ENCODE measurements at places on chromosomes 6 and 20.

- DNase-seq = peak; percentile 98
Measured at GRCh38 chr6:119349361-119350201, at the start of gene MAN1A1. Gene MAN1A1 (minus strand): TSS chr6:119349761. CDS start chr6:119349065, 696 bp downstream.

- DNase-seq = no peak
Measured at GRCh38 chr6:45044510-45045252, 283.4 kb upstream of the RUNX2 start.

GRCh38 chr6:26094036-26094435 is 6.8 kb downstream of the HFE start:
- no peak for DNase-seq

- no peak for DNase-seq
Measured at GRCh38 chr20:46568570-46569129, 18.2 kb upstream of the OCSTAMP start.

DNA sequence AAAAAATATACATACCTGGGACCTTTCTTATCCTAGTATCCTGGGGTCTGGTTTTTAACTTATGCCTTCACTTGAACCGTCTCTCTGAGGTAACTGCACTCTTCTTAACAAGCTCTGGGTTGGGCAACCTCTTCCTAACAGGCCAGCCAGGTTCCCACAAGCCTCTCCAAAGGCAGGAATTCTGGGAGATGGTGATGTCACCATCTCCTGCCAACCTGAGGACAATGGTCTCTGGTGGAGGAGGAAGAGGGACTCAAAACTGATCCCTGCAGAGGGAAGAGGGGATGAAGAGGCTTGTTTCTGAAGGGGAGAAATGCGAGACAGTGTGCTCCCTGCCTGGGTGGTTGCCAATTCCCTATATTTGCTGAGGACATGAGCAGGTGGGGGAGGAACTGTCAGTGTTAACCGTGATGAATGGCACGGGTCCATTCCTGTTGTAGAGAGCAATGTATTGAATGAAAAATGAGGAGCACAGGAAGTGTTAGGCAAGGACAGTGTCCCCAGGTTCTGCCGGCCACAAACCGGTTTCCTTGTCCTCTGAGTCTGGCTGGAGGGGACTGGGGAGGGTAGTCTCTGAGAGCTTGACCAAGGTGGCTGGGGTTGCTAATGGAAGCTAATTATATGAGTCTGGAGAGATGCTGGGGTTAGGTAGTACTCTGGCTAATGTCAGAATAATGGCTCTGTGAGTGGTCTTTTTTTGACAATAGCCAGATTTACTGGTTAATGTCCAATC is 95.5 kb downstream of the KCNB1 start:
- DNase-seq = no peak

DNA sequence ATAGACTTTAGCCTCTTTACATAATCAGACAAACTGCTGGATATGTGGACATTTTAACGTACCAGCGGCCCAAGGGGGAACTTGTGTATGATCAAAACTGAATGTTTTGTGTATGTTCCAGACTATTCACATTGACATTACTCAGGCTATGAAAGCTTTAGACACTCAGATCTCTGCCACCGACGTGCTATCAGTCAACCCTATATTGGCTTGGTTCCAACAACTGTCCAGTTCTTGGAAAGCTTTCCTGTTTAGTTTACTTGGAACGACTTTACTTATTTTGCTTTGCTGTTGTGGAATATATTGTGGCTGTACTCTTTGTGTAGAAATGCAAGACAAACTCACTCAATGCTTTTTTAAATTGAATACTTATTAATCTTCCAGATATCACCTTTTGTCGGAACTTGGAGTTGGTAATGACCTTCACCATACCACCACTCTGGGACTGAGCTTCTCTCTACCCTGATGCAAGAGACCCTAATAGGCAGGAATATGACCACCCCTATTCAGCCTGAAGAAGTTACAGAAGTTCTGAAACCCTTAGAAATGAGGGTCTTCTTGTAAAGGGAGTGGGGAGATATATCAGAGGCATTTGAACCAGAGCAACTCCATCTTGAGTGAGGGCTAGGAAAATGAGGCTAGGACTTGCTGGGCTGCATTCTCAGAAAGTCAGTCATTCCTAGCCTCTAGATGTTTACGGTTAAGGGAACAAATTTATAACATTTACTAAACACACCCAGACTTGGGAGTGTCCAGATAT is 49.0 kb upstream of the PAX1 start:
- DNase-seq = no peak

DNA sequence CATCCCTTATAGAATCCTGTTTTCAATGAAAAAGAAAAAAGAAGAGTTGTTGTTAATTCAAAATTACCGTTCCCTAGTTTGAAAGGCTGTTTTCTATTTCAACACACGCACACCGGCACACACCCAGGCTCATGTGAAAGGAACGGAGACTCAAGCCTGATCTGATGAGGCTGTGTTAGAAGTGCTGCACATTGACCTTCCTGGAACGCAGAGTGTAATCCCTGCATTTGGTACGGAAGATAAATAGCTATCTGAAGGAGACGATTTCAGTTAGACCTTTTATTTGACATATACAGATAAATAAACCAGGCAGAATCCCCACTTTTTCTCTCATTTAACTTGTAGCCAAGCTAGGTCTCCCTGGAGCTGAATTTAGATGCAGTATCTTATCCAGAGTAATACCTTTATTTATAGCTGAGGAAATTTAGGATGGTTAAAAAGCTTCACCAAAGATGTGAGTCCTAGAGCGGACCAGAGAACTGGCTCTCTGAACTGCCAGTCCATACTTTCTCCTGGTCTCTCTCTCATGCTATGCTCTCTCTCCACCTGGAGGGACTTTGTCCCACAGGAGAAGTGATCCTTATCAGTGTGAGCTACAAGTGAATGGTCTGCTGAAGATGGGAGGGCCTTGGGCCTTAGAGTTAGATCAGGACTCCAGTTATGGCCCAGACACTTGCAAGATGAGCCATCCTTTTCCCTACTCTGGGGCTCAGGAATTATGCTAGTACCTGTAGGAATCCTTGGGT is 30.6 kb downstream of the MAP3K4 start:
- DNase-seq = no peak

DNA sequence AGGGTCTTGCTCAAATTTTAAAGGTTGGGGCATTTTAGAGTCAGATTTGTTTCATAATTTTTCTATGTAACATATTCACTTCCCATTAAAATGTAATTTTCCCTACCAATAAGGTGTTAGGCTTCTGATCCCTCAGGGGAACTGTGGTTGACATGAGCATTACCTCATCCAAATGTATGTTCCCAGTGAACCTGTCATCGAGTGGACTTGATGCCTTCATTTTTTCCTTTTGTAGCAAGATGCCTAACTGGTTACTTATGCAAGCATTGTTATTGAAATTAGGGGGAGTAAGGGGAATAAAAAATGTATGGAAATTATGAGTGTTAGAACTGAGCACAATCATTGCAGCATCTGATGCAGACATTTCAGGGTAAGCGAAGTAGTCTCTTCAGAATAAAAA is 360.5 kb downstream of the BCKDHB start:
- no peak for DNase-seq

DNA sequence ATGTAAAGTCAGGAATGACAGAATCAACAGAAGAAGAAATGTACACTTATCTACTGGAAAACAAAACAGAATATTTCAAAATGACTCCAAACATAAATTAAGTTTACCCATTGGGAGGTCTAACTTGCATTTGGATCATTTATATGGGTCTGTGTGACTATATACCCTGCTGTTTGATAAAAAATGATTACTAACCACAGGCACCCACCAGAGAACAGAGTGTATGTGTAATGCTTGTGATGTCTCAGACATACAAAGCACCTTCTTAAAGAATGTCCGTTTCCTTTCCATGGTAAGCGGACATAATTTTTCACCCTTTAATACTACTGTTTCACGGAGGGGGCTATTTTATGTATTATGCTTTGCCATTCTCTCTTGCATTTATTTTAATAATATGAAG is 19.2 kb downstream of the SIM1 start:
- DNase-seq = no peak

DNA sequence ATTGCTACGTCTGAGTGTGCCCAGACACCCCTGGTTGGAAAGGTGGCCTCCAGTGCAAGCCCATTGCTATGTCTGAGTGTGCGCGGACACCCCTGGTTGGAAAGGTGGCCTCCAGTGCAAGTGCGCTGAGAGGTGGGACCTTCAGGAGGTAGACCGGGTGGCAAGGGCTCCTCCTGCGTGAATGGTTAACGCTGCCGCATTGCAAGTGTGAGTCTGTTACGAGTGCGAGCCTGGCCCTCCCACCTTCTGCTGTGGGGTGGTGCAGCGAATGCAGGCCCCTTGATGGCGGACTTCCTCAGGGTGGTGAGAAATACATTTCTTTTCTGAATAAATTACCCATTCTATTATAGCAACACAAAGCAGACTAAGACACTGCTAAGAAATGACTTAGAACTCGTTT is 208.8 kb downstream of the DLL1 start:
- DNase-seq = no peak

- DNase-seq = no peak
Measured at GRCh38 chr6:46526607-46527006, 35.4 kb upstream of the RCAN2 start.

DNA sequence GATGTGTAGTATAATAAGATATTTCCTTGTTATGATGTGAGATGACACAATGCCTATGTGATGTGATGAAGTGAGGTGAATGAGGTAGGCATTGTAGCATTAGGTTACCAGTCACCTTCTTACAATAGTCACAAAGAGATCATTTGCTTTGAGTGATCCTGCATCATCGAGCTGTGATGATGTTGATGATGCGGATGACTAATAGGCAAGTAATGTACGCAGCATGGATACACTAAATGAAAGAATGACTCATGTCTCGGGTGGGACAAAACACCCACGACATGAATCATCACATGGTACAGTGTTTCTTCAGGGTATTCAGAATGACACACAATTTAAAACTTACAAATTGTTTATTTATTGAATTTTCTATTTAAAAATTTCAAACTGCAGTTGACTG is 806.3 kb upstream of the GJE1 start:
- peak; percentile 7 for DNase-seq

DNA sequence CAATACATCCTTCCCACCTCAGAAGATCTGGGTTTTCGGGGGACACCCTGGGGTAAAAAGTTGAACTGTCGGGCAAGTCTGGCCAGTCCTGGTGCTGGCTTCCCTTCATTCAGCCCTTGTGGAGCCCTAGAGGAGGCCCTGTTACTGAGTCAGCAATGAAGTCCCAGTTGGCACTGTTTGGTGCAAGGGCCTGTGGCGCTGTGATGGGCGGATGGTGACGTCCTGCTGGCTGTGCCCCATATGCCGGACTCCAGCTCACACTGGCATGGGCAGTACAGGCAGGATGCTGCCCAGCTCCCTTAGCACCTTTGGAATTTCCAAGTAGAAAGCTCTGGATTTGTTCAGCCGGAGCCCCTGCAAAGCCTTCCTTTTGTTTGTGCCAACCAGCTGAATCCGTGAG is 186.2 kb upstream of the PMEPA1 start:
- no peak for DNase-seq

- DNase-seq = no peak
Measured at GRCh38 chr20:37944456-37944981, 41.6 kb downstream of the VSTM2L start.

GRCh38 chr6:147434516-147434915 is 74.0 kb upstream of the SAMD5 start:
- no peak for DNase-seq

DNA sequence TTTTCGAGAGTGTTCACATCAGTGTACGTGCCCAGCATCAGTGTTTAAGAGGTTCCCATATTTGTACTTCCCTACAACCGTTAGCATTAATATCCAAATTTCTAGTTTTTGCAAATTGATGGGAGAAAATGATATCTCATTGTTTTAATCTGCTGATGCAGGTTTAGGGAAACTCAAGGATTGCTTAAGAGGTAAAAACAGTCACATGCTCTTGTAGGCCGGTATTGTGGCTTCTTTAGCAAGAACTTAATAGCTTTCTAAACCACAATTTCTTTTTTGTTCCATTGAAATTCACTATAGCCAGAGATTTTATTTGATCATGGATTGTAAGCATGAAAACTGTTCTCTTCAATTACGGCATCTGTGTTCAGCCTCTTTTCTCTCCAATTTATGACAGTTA is 29.5 kb downstream of the BEND6 start:
- DNase-seq = no peak

DNA sequence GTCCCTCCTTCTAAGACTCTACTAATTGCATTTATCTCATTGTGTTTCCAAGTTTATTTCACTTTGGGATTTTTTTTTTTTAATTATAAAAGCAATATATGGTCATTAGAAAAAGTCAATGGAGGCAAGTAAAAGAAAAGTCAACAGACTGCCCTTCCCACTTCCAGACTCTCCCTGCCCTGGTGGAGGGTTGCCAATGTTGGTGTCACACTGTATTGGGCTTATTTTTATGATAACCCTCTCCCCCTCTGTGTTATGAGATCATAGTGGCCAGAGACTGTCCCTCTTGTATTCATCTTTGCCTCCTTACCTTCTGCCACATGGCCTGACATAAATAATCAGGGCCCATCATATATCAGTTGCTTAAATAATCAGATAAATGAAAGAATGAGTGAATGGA is 63.4 kb downstream of the LRRC1 start:
- no peak for DNase-seq

DNA sequence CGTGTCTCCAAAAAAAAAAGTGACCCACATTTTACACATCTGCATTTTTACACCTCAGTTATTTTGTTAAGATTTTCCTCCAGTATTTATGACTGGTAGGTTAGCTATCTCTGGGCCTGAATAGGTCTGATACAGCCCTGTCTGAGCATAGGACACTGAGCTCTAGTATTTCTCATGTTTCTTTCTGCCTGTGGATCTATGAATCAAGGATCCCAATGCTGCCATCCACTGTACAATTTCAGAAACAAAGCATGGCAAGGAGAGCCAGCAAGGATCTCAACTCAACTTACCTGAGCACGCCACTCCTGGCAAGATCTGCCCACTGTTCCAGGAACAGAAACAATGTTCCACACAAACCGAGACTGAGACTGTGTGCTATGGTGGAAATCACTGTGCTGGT is 36.4 kb upstream of the ENPP5 start:
- DNase-seq = no peak

- DNase-seq = no peak
Measured at GRCh38 chr20:44955270-44955669, 4.9 kb downstream of the TOMM34 start.

Data from iPS-NIHi11 (cell line).